Stimulated activated CD8-positive, alpha-beta memory T cell treated with anti-CD3 and anti-CD28 coated beads, Interleukin-4, amount 100 ng/mL, for 4 hours (primary cell): ENCODE measurements at places on chromosomes 7 and 10.

GRCh38 chr10:14185316-14186045 is 145.2 kb downstream of the FRMD4A start:
- DNase-seq: no peak

GRCh38 chr10:23186178-23186577 is 5.9 kb upstream of the PTF1A start:
- DNase-seq: no peak

DNA sequence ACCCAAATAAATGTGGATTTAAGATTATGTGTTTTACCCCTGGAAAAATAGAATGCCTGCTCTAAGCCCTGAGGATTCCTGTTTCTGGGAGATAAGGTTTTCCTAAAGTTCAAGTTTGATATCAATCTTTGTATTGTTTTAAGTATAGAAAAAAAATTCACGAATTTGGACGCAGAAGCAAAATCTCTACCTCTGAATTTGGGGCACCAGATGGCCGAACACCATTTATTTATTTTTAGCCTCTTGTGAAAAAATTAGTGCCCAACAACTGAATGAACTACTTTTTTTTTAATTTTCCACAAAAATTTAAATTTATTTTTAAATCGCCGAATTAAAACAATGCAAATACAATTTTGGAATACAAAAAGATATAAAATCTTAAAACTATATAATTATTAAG is 128.1 kb upstream of the SP4 start:
- DNase-seq: no peak

DNA sequence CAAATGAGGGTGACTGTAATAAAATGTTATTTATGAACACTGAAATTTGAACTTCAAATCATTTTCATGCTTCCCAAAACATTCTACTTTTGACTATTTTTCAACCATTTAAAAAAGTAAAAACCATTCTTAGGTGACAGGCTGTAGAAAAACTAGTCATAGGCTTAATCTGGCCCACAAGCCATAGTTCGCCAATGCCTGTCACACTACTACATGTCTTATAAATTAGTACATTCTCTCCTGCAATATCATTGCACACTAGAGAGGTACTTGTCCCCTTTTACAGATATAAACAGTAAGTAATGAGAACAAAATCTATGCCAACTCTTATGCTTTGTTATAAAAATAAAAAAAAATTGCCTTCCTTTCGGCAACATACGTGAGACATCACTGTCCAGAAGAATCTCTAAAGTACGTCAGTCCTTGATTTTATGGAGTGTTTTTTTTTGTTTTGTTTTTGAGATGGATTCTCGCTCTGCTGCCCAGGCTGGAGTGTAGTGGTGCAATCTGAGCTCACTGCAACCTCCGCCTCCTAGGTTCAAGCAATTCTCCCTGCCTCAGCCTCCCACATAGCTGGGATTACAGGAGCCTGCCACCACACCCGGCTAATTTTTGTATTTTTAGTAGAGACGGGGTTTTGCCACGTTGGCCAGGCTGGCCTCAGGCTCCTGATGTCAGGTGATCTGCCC is 23.2 kb downstream of the UPF2 start:
- DNase-seq: no peak
